ENCODE measurements at places on chromosomes 7 and 10.

GRCh38 chr10:117136391-117136975, 1.6 kb downstream of the VAX1 start:
- no peak for DNase-seq

DNA sequence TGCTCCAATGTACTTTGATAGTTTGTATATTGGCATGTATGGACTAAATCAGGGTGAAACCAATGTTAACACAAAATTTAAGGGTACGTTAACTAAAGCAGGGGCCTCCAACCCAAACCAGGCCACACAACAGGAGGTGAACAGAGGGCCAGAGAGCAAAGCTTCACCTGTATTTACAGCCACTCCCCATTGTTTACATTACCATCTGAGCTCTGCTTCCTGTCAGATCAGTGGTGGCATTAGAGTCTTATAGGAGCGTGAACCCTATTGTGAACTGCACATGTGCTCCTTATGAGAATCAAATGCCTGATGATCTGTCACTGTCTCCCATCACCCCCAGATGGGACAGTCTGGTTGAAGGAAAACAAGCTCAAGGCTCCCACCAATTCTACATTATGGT, 62.0 kb upstream of the SCIN start:
- no peak for DNase-seq

DNA sequence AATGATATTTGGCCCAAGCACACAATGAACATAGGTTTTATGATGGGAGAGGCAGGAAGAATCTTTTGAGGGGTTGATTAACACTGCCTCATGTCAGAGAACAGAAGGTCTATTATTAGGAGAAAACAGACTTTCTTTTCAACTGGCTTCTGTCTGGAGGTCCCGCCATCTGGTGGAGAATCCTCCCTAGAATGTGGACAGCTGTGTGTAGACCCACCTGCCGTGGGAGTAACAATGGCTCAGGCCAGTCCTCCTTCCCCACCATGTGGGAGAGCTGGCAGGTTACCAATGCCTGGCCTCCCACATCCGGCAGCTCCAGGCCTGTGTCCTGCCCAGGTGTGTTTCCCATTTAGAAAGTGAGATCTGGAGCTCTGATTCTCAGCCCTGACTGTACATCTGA, 70.4 kb upstream of the AOAH start:
- peak; percentile 88 for DNase-seq

DNA sequence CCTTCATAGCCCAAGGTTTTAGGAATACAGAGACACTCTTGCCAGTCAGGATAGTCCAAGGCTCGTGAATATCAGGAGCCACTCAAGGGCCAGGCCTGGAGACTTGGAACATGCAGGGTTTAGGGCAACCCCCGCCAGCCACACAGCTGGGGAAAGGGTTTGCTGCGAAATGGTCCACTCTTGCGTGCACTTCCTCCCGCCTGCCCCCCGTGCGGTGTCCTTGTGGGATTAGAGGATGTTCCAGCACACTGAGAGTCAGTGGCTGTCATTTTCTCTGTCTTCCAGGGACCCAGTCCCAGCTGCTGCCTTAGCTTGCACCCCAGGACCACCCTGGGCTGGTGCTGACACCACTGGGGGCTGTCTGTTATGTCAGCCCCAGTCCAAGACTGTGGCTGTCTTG, 38.5 kb downstream of the POR start:
- DNase-seq, result no peak

DNA sequence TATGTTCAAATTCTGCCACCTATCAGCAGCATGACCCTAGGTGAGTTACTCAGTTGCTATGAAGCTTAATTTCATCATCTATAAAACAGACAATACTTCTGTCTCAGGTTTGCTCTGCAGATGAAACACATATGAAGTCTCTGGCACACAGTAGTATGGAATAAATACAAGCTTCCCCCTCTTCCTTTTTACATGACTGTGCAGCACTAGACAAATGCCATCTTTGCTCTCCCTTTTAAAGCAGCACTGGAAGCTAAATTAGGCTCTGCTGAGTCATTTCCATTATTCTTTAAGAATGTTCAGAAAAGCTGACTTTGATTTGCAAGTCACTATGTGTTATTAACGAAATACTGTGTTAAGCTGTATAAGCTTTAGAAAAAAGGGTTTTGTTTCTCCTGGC, 40.7 kb upstream of the ANAPC16 start:
- no peak for DNase-seq

DNA sequence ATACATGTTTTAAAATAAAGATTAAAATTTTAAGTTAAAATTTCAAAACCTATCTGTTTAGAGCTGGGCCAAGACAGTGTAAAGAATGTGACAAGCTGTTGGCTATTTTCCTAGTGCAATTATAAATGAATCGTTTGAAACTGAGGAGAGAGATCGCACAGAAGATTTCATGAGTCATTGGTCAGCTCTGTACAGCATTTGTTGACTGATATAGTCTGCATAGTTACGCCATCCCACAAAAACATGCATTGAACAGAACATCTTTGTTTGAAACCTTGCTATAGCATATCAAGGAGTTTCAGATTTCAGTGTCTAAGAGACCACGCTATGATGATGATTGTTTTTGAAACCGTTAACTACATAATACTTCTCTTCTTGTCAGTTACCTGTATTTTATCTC, 1.3 kb upstream of the C10orf67 start:
- DNase-seq, result no peak

DNA sequence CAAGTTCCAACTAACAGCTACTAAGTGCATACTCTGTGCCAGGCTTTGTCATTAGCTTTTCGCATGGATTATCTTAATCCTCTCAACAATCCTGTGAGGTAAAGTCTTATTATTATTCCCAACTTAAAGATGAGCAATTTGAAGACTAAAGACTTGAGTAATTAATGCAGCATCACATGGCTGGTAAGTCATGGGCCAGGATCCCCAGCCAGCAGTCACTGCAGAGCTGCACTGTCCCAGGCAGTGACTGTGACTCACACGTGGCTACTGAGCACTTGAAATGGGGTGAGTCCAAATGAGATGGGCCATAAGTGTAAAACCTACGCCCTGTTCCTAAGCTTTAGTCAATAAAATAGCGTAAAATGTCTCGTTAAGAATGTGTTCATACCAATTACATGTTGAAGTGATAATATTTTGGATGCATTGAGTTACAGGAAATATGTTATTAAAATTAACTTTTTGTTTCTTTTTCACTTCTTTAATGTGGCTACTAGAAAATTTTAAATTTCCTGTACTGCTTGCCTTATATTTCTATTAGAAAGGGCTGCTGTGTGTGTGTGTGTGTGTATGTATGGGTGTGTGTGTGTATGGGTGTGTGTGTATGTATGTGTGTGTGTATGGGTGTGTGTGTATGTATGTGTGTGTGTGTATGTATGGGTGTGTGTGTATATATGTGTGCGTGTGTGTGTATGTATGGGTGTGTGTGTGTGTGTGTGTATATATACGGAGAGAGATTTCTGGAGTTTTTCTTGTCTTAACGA, 756.3 kb downstream of the AUTS2 start:
- DNase-seq, result no peak

DNA sequence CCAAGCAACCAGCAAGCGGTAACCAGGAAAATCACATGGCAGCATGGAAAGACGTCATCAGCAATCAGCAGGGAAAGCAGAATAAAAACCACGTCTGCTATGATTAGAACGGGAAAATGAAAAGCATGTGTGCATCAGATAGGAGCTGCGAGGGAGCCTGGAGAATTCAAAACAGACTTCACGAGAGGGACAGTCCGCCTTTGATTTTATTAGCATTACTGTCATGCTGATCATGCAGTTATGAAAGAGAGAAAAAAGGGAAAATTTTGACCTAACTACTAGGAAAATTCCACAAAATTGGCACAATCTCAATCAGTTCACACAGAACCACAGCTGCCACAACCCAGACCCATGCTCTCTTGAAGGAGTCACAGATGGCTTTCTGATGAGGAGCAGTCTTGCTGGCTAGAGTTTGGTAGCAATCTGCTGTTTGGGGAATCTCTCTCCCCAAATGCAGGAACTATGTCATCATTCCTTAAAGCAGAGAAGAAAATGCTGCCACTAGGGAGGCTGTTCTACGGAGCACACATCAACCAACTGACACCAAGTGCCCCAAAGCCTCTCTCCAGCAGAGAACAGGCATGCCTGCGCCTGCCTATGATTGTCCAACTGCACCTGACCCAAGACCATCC, 295.9 kb downstream of the TNS3 start:
- peak; percentile 20 for DNase-seq

- DNase-seq, result no peak
Observed at GRCh38 chr10:109215291-109216075, 707.8 kb downstream of the XPNPEP1 start.

- peak; percentile 55 for DNase-seq
Observed at GRCh38 chr7:5692112-5692844, 89.2 kb downstream of the RNF216 start.

DNA sequence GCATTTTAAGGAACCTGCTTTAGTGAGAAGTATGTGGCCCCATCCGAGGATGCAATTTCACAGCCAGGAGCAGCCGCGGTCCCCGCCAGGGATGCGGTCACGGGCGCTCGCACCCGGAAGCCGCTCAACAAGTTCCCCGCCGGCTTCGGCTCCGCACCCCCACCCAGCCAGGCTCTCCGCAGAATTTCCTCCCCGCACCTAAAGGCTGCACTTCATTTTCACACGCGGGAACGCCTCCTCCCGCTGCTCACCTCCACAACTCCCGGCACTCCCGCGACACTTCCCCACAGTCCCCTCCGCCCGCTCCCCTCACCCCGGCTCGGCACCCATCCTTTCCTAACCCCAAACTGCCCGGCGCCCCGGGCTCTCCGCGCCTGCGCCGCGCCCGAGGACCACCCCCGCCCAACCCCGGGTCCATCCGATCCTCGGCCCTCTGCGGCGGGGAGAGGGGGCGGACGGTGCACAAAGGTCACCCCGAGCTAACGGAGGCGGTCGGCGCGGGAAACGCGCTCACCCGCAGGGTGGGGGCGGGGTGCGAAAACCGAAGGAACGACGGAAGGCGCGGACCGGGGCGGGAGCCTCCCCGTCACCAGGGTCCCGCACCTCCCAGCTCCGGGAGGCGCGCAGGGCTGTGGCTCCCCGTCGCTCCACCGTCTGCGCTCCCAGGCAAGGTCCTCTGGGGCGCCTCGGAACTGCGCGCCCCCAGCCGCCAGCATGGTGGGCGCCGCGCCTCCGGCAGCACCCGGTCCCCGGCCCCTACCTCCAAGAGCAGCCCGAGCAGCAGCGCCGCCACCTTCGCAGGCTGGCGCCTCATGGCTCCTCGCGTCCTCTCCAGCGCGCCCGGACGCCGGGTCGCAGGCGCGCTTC, 558 bp downstream of the VOPP1 start:
- no peak for DNase-seq

DNA sequence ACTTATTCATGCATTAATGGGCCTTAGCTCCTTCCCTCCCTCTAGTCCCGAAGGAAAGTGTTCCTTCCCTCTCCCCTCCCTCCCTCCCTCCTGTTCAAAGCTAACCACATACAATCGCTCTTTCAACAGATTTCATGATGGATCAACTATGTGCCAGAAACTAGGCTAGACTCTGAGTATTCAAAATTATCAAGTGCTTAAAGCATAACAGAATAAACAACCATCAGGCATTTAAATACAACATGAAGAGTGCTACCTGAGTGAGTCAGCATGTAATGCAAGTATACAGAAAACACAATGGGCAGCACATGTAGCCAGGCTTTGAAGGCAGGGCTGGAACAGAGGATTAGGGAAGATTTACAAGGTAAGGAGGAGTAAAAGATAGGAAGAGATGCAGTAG, 11.3 kb downstream of the CHCHD3 start:
- no peak for DNase-seq

DNA sequence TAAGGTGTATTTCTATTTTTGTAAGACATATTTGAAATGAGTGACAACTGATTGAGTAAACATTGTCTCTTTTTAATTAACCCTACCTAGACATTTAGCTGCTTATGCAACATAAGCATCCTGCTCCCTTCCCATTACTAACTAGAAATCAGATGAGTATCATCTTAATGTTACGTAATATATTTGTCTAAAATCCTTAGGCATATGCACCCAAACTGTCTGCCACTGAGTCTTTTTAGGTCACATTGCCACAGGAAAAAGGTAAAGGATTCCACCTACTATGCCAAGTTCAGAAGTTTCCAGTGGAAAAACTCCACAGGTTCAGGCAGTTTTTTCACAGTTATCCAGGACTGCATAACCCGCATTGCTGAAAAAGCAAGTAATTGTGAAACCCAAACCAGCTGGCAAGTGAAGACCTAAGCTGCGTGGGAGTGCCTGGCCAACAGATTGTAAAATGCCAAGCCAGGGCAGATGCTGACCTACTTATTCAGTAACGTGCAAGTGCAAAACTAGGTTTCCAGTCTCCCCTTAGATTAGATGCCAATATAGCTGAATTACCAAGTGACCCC, 983.7 kb downstream of the GATA3 start:
- no peak for DNase-seq

- no peak for DNase-seq
Observed at GRCh38 chr10:122981066-122981464, 864 bp downstream of the PSTK start.

DNA sequence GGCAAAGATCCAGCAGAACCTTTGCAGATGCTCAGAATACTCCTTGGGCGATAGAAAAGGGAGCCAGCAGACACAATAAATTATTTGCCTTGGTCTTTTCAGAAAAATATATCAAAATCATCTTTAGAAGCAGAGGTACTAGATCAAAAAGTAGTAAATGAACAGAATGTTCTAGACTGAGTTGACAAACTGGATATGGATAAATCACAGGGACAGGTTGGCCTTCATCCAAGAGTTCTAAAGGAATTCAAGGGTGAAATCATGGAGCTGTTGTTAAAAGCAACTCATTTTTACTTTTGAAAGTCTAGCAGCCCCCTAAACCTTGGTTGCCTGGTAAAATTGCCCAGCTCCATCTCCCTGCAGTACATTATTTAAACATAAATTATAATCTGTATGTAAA, 99.1 kb downstream of the PLCE1 start:
- DNase-seq, result no peak

GRCh38 chr7:30662431-30662939, 19.8 kb downstream of the CRHR2 start:
- no peak for DNase-seq

DNA sequence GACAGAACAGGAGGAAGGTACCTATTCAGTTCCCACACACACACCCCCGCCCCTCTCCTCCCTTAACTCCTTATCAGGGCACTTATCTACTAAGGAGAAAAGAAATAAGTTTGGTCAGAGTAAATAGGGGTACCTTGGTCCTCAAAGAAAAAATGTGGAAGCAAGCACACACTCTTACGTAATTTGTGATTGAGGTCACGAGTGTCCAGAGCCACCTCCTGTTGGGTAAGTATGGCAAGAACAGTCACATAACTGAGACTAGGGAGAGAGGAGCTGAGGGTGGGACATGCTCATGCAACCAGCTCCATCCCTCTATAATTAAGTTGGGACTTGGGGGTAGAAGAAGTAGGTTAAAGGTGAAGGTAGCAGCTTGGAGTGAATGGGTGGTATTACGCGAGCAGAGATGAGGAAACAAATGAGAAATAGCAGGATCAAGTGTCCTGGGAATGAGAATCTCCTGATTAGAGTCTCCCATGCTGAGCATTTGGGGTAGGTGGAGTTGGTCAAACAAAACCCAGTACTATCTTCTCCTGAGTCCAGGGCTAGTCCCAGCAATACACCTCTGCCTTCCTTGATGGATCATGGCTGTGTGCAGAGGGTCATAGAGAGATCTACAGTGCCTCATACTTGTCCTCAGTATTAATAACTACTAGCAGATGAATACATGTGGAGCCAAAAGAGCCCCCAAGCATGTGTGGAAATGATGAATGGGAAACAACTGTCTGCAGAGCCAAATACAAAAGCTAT, 77.1 kb downstream of the GSAP start:
- no peak for DNase-seq

Measured in DMS 273 treated with DMSO at 0.1 percent for 48 hours (cell line).